ENCODE measurements at places on chromosomes 5 and 9. TPM values are rescaled to one million over a fixed set of nuclear protein-coding genes. Genes with fewer than 3 reads are reported as not detected.

DNA sequence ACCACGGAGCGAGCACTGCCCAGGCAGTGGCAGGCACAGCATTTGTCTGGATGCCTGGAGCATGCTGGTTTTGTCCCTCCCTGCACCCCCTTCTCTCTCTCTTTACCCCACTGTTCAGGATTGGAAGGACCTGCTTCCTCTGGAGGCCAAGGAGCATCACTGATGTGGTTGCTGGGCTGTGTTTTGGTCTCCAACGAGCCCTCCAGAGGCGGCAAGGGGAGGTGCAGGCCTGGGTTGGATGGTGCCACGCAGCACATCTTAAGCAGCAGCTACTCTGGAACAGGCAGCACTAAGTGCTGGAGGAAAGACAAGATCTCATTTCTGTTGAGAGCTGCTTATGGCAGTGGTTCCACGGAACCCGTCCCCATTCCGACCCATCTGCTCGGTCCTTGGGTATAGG, 139.6 kb downstream of the CMYA5 start:
- no peak for DNase-seq

DNA sequence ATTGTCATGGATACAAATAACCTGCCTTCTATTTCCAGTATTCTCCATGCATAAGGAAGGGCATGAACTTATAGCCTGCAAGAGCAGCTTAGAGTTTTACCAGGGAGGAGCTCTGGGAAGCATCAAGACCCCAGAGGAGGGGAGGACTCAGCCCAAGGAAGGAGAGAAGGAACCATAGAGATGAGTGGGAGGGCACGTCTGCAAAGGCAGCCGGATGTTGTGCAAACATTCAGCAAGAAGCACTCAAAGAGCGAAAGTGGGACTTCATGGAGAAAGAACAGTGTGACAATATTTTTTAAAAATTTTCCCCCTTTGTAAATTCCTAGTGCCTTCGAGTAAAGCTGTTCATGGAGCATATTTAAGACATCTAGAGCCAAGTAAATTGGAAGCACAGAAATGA, 270.1 kb upstream of the PTGER4 start:
- DNase-seq: no peak

DNA sequence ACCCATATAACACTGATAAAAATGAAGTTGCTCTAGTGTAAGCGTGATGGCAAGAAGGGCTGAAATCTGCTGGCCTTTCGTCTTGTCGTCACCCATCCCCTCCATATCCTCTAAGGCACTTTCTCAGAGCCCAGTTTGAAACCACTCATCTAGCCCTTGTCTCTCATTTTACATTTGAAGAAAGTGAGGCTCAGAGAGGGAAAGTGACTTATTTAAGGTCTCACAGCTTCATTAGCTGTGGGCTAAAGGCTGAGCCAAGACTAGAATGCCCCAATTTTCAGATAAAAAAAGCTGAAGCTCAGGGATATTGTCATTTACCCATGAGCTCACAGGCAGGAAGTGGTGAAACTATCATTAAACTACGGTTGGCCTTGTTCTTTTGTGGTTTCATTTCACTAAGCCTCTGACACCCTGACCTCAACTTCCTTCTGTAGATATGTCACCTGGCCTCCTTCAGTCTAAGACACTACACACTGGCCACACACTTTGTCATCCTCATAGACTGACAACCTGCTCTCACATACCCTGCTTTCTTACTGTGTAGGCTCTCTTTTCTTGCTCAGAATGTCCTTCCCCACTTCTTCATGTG, 176.7 kb upstream of the DMAC1 start:
- no peak for DNase-seq

DNA sequence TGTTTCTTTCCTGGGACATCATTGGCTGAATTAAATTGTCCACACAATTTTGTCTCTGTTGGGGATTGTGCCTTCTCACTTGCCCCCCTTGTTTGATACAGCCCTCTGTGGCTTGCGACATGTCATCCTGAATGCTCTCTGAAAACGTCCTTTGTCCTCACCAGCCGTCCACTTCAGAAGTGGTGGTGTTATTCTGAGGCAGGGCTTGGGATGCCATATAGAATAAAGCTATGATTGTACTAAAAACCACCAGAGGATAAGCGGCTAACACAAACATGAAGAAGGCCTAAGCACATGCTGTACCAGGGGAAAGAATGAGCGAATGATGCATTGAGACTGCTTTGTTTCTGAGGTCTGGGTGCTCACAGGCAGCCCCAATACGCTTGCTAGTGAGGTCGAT, 3.5 kb upstream of the SNX30 start:
- peak; percentile 58 for DNase-seq

- DNase-seq: no peak
These were observed 31.4 kb downstream of the FAM174A start for GRCh38 chr5:100566382-100567141.

The IL4 gene
- not detected for total RNA-seq
